ENCODE measurements at places on chromosomes 5 and 9. TPM values are rescaled to one million over a fixed set of nuclear protein-coding genes. Genes with fewer than 3 reads are reported as not detected.

The GDA gene
- not detected for total RNA-seq

The KIAA0825 gene
- 0.54 TPM for total RNA-seq

GRCh38 chr9:130914417-130915095 is 17.9 kb upstream of the QRFP start:
- H3K36me3 ChIP-seq: no peaks in the 10 kb centered on the region
- no peak for DNase-seq

The C5orf52 gene
- total RNA-seq: not detected

- no peak overlapping the region for H3K4me3 ChIP-seq
- peaks cover 40% of the 10 kb centered on the region for H3K36me3 ChIP-seq
- DNase-seq: no peak
- no peaks in the 10 kb centered on the region for H3K27me3 ChIP-seq
- no peak overlapping the region for H3K27ac ChIP-seq
- peaks cover 35% of the 10 kb centered on the region for H3K4me1 ChIP-seq
Measured at GRCh38 chr5:111385051-111385450, 127.3 kb downstream of the STARD4 start.

DNA sequence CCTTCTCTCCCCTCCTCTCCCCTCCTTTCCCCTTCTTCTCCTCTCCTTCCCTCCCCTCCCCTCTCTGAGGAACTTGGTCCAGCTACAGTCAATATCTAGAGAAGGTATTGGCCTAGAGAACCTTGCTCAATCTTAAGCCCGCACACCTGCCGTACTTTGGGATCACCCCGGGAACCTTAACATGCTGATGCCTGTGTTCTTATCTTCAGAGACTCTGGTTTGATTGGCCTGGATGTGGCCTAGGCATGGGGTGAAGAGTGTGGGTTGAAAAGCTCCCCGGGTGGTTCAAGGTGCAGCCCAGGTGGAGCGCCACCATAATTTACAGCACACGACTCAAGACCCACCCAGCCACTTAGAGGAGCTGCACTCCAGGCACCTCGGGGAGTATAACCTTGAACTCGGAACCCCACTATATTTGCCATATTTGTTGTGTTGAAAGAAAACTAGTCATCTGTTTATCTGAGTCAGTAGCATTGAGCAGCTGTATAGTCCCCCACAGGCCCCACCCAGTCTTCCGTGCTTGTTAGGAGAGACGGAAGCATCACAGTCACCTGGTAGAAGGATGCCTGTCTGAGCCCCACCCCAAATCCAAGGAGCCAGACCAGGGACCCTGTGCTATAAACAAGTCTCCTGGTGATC is 14.4 kb upstream of the PHF19 start:
- peaks cover 41% of the 10 kb centered on the region for H3K36me3 ChIP-seq
- no peaks in the 10 kb centered on the region for H3K27me3 ChIP-seq
- H3K27ac ChIP-seq: peak overlapping the region; percentile 98
- peaks cover 78% of the 10 kb centered on the region for H3K4me1 ChIP-seq
- peak; percentile 89 for DNase-seq
- H3K4me3 ChIP-seq: peak overlapping the region; percentile 79

The CRB2 gene
- total RNA-seq: not detected

GRCh38 chr9:107138261-107138992 is 144.7 kb upstream of the RAD23B start:
- no peaks in the 10 kb centered on the region for H3K4me1 ChIP-seq
- DNase-seq: no peak
- peaks cover 10% of the 10 kb centered on the region for H3K27me3 ChIP-seq
- H3K27ac ChIP-seq: no peak overlapping the region
- no peaks in the 10 kb centered on the region for H3K36me3 ChIP-seq
- H3K4me3 ChIP-seq: no peak overlapping the region

Measured in activated CD8-positive, alpha-beta T cell treated with anti-CD3 and anti-CD28 coated beads for 36 hours (primary cell).